ENCODE measurements at places on chromosomes 16 and 17. TPM values are rescaled to one million over a fixed set of nuclear protein-coding genes. Genes with fewer than 3 reads are reported as not detected.

GRCh38 chr16:79519448-79519847, 81.1 kb downstream of the MAF start:
- DNase-seq = no peak

The SYNGR2 gene
- 43.2 TPM for total RNA-seq

The ASPA gene
- not detected for total RNA-seq

- no peak for DNase-seq
Measured at GRCh38 chr17:6526362-6527152, 29.8 kb downstream of the PITPNM3 start.

- no peak for DNase-seq
Measured at GRCh38 chr17:17433000-17433703, 43.6 kb upstream of the MED9 start.

DNA sequence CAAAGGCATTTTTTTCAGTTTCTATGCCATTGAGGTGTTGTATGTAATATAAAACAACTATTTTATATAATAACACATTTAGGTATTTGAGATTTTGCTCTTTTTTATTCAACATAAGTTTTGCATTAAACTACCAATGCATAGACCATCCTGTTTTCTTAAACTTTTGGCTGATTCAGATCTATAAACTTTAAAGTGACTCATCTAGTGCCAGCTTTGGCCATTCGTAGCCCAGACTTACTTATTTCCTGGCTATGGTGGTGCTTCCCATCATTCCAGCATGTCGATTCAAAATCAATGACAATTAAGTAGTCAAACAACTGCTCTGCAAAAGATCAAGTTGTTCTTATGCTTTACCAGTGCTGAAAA, 3.1 kb downstream of the ERI2 start:
- DNase-seq = no peak

The SLFN14 gene
- total RNA-seq = not detected

All from activated naive CD8-positive, alpha-beta T cell treated with anti-CD3 and anti-CD28 coated beads, Interleukin-2, amount 10 ng/mL, durations not matched to agents 7 days and 5 days (primary cell).